ENCODE measurements at places on chromosomes 16 and 17.

DNA sequence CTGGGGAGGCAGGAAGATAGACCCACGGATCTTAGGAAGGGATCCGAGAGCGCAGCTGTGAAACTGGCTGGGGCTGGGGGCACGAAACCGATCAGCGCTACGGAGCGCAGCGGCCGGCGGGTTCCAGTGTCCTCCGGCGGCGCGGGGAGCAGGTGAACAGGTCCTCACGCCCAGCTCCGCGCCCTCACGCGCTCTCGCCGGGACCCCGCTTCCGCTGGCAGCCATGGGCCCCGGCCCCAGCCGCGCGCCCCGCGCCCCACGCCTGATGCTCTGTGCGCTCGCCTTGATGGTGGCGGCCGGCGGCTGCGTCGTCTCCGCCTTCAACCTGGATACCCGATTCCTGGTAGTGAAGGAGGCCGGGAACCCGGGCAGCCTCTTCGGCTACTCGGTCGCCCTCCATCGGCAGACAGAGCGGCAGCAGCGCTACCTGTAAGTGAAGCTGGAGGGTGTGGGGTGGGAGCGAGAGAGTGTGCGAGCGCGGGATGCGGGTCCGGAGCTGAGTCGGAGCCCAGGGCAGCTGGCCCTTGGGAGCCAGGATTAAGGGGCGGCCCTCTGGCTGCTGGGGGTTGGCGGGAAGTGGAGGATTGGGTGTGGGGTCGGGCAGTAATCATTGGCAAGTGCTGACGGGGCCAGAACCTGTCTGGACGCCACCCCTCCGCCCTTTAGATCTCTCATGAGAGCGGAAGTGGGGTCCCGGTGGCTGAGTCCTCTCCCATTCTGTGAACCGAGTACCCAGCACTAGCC is 479 bp downstream of the ITGA3 start:
- DNase-seq: peak; percentile 52

GRCh38 chr16:69105501-69106361 is at the start of gene HAS3:
Gene HAS3, plus strand, starts transcription at chr16:69105653. Its CDS starts 3,743 bp downstream, at chr16:69109396.
- DNase-seq: no peak

DNA sequence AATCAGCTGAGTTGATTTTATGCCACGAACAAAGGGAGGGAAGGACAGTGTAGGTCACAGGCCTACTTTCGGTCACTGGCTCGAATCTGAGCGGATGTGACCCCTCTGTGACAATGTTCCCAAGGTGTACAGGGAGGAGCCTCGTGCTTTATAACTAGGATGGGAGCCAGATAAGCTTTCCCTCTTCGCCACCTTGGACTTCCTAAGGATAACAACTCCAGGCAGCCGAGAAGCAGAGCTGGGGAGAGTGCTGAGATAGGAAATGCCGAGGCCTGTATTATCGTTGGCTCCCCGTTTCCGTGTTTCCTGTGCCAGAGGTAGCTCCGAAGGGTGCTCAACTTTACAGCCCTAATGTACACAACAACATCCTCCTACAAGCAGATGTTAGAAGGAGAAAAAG is 217.8 kb upstream of the IRX3 start:
- DNase-seq: no peak

DNA sequence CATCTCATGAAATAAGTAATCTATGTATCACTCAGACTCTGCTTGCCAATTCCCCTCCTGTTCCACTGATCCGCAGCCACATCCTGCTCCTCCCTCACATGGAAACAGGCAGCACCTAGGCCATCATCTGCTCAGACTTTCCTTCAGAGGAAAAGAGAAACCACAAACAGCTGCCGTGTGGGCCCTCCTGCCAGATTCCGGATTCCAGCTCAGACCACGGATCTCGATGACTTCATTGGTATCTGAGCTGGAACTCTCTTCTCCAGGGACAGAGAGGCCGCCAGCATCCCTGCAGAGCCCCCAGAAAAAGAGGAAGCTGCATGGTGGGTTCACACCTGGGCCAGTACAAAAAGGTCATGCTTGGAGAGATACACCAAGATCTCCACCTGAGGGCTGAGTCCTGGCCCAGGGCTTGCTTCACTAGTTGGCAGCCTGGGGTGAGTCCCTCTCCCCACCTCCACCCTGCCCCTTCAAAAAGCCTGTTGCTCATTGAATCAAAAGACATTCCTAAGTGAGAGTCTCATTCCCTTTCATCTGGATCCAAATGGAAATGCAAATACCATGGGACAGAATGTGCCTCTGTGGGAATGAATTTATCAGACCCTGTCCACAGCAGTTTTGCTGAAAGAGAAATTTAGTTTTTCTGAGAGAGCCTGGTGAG is 47.2 kb downstream of the HOXB1 start:
- no peak for DNase-seq

DNA sequence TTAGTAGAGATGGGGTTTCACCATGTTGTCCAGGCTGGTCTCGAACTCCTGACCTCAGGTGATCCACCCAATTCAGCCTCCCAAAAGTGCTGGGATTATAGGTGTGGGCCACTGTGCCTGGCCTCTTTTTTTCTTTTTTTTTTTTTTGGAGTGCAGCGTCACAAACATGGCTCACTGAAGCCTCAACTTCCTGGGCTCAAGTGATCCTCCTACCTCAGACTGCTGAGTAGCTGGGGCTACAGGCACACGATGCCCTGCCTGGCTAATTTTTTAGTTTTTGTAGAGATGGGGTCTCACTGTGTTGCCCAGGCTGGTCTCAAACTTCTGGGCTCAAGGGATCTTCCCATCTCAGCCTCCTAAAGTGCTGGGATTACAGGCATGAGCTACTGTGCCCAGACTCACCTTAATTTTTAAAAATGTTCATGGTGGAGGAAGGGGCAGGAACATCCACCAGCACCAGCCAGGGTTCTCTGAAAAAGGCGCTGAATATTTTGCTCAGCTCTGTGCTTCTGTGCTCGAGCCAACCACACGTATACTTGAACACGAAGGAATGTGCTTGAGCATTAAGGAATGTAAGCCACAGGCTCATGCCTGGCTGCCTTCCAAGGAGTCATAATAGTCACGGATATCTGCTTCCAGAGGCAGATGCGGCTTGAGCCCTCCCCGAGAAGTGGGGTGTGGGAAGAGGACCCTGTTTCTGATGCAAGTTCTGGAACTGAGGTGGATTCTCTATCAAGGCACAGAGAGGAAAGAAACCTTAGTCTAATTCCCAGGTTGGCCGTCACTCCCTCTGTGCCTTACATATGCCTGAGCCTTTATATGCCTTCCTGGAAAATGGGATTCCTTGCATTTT is 65.5 kb upstream of the CREBBP start:
- DNase-seq: no peak

GRCh38 chr16:78576941-78577340 is 477.5 kb downstream of the WWOX start:
- DNase-seq: no peak

DNA sequence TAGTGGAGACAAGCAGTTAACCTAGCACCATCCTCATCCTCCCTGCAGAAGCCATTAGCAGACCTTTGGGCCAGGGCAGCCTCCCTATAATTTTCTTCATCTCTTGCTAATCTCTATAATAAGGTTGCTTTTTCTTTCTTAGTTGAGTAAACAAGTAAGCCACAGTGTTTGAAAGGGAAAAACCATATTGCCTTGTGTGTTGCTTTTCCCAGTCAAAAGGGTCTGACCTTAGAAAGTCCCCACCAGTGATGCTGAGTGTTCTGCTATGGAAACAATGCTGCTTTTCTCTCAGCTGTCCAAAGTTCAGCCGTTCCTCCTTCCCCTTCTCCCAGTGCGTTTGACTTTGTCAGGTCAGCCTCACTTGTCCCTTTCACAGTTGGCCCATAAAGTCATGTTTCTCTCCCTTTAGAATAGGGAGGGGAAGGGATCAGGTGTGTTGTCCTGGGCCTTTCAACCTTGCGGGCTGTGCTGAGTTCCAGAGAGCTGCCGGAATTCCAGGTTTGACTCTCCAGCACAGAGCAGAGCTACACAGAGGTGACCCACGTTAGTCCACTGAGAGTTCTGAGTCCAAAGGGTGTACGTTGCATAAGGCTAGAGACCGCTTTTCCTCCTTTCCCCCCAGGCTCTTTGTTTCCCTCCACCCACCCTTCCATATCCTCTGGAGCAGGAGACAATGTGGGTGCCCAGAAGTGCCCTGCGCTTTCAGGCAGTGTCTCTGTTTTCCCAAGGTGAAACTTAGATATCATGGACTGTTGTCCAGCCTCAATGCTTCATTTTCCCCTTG is 15.9 kb upstream of the CLEC18C start:
- DNase-seq: no peak

GRCh38 chr17:61177351-61177750 is 222.3 kb upstream of the TBX2 start:
- DNase-seq: no peak

All from CD4-positive, alpha-beta T cell treated with Interleukin-6 at 100 ng/mL for 8 hours (primary cell).